Activated T-cell treated with anti-CD3 and anti-CD28 coated beads for 24 hours (primary cell): ENCODE measurements at places on chromosomes 4 and X.

DNA sequence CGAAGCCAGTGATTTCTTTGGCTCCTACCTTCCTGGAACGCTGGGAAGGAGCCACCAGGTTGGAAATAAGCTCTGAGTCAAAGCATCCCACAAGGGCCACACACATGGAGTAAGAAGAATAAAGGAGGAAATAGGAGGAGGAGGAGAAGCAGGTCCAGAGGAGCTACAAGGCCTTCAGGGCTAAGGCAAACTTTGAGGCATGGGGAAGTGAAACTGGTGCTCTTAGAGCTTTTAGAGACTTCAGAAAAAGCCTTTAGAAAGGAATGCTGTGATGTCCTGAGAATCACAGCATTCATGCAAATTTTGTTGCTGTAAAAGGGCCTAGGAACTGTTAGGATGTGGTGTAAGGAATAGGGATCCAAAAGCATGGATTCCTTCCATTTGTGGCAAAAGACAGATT is 135.9 kb upstream of the ARHGEF9 start:
- no peak for DNase-seq

DNA sequence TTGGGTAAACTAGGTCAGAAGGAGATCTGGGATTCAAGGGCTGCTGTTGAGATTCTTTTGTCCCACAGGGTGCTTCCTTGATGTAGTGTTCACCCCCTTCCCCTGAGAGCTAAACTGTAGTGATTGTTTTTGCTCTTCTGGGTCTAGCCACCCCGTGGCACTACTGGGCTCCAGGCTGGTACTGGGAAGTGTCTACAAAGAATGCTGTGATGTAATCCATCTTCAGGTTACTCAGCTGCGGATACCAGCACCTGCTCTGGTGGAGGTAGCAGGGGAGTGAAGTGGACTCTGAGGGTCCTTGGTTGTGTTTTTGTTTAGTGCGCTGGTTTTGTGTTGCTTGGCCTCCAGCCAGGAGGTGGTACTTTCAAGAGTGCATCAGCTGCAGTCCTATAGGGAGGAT is 365.5 kb downstream of the ZNF674 start:
- DNase-seq = no peak

DNA sequence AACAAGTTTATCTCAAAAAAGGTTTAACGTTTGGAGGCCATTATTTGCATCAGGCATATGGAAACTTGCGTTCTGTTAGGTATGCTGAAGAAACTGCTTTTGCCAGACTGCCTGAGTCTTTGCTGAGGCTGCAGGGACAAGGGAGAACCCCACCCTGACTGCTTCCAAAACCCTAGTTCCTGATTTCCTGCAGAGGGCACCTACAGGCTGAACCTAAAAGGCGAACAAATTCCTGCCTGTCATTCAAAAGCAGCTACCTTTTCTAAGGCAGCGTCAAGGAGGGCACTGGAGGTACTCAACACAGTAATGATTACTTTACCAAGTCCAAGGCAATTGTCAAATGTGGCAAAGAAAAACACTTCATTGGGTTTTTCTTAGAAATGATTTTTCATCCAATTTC is 578 bp upstream of the CORIN start:
- DNase-seq = no peak

GRCh38 chrX:41381685-41382084 is 47.7 kb downstream of the DDX3X start:
- no peak for DNase-seq

DNA sequence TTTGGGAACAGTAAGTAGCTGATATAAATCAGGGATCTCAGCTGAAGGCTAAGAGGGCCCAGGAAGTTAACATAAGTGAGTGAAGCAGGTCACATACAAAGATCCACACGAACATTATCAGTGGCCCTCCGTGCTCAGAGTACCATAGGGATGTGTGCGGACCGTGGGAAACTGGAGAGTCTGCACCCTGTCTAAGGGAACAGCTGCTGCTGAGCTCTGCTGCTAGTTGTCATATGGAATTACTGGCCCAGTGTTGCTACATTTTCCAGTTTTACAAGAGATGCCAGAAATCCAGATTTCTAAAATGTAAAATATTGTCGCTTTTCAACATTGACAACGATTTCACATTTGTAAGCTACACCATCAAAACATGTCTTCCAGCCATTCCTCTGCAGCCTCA is 90.5 kb downstream of the RTL5 start:
- no peak for DNase-seq

GRCh38 chr4:98421111-98421510 is 159.9 kb downstream of the RAP1GDS1 start:
- no peak for DNase-seq
